A549 (cell line): ENCODE measurements at places on chromosomes 16 and 17. TPM values are rescaled to one million over a fixed set of nuclear protein-coding genes. Genes with fewer than 3 reads are reported as not detected.

Gene GPATCH8
- 20.6 to 21.7 TPM (median 21.7 TPM) in 3 replicates for polyA plus RNA-seq

Gene MEFV
- polyA plus RNA-seq: not detected in 3 replicates

Gene ADGRG1
- 91.8 to 142 TPM (median 130 TPM) in 3 replicates for polyA plus RNA-seq

Gene PTGES3L
- 2.7 to 3.5 TPM (median 3.2 TPM) in 3 replicates for polyA plus RNA-seq

Gene KRT33B
- polyA plus RNA-seq: 0.05 to 0.08 TPM in 2 of 3 replicates, not detected in the other

Gene NACA2
- polyA plus RNA-seq: 0.39 to 0.70 TPM (median 0.40 TPM) in 3 replicates

Gene TPSG1
- 0.08 TPM in 1 of 3 replicates, not detected in the others for polyA plus RNA-seq

Gene GFER
- polyA plus RNA-seq: 33.9 to 34.9 TPM (median 34.8 TPM) in 3 replicates

Gene KRT37
- polyA plus RNA-seq: not detected in 3 replicates

Gene CCDC144A
- polyA plus RNA-seq: 2.4 to 3.1 TPM (median 2.5 TPM) in 3 replicates

Gene SPDYE4
- not detected in 3 replicates for polyA plus RNA-seq

DNA sequence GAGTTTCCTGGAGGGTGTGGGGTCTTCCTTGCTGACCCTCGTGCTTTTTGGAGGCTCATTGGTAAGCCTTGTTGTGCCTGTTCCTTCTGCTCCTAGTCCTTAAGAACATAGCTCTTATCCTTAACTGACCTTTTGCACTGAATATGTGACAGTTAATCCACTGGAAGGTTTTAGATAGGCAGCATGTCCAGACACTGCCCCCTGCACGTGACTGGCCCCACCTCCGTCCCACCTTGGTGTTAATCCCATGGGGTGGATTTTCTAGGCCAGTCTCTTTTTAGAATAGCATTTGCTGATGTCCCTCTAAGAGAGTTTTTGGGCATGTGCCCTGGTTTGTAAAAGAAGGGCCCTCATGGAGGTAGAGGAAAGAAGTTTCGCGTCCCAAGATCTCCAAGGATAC is 58.3 kb downstream of the RBFOX1 start:
- no peak for DNase-seq

DNA sequence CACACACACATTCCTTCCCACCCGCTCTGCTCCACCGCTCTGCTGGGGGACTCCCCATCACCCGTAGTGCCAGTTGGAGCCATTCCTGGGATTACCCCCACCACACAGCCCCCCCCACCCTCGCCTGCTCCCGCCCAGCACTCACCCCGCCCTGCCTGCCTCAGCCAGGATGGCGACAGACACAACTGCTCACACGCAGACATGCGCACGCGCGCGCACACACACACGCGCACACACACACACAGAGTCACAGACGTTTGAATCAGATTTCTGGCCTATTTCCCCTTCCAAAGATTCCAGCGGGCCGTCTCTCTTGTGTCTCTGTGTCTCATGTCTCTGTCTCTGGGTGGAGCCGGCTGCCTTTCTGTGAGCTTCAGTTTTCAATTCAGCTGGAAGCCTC is 4.4 kb downstream of the CACNA1G start:
- peak; percentile 47 for DNase-seq

DNA sequence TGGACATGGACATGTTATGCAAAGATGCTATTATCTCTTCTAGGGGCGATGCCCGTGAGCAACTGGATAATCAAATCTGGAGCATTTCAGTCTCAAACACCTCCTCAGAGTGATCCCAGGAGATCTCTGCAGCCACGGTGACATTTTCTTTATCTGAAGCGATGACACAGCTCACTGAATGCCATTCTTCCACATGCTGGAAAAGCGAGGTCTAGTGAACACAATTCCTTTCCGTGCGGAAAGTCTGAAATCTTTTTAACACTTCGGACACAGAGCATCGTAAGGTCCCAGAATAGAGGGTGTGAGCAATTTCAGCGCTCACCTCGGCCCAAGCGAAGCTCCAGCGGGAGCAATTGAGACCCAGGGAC is 531 bp upstream of the HASPIN start:
- DNase-seq: no peak

DNA sequence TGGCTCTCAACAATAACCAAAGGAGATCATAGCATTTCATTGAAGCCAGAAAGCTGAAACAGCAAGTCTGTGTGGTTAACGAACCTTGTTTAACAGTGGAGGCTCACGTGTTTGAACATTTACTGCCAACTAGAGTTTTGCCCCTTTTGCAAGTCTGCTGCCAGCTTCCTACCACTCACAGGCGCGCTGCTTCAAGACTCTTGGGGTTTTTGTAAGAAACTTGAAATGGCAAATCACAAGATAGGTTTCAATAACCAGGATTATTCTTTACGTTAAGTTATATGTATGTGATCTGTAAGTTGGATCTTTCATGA is 1.2 kb downstream of the SNTB2 start:
- DNase-seq: peak; percentile 26

GRCh38 chr17:75830164-75831031 is 13.8 kb downstream of the UNC13D start:
- peak; percentile 47 for DNase-seq

GRCh38 chr16:86029131-86029741 is 130.3 kb downstream of the IRF8 start:
- no peak for DNase-seq

DNA sequence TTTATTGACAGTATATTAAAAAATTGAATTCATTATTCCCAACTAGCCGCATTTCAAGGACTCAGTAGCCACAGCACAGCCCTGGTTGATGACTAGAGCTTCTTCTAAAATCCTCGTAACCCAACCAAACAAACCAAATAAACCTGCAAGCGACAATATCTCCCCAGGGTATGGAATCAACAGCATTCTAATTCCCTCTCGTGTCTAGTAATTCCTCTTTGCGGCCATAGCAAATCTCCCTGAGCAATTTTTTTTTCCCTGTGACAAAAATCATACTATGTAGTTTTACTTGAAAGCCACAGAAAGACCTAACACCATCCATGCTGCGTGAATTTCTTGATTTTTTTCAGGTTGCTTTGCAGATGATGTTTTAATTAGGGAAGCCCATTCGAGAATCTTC is 143.4 kb upstream of the MYOCD start:
- peak; percentile 63 for DNase-seq

- DNase-seq: no peak
These were observed 10.5 kb downstream of the CEP295NL start for GRCh38 chr17:78892520-78892919.

DNA sequence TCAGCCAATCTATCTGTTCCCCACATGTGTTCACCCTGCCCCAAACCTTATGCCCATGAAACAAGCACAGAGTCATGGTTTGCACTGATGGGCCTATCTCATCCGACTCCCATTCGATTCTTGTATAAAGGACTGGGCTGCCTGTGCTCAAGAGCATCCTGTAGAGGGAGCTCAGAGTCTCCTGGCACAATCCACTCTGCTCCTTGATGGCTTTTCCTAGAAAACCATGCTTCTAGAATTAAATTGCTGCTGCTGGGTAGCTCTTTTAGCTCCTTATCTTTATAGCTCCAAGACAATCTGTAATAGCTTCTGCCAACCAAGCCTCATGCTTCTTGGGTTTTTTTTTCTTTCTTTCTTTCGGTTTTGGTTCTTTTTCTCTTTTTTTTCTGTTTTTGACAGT is 9.7 kb downstream of the ZNF19 start:
- DNase-seq: peak; percentile 29

DNA sequence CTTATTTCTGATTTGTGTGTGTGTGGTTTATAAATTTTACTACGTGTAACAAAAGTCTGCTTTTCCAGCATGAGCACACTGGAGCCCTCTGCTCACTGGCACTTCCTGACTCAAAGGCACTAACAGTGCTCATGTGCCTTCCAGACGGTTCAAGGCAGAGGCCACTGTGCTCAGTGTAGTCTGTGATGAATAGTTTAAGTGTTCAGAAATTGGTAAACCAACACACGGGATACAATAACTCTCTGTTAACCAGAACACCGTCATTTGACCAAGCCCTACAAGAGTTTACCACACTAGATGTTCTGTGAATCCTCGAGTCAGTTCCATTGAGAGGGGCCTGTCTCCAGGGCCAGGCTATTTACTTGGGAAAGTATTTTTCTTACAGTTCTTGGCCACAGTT is 191.9 kb downstream of the MRTFB start:
- no peak for DNase-seq

- no peak for DNase-seq
These were observed 9.4 kb downstream of the CETP start for GRCh38 chr16:56970934-56971767.

- DNase-seq: no peak
These were observed 19.1 kb upstream of the ZC3H7A start for GRCh38 chr16:11816123-11816522.

- DNase-seq: no peak
These were observed 303.4 kb upstream of the N4BP1 start for GRCh38 chr16:48913384-48913783.

- no peak for DNase-seq
These were observed 191.0 kb upstream of the RPL38 start for GRCh38 chr17:74012465-74012864.

DNA sequence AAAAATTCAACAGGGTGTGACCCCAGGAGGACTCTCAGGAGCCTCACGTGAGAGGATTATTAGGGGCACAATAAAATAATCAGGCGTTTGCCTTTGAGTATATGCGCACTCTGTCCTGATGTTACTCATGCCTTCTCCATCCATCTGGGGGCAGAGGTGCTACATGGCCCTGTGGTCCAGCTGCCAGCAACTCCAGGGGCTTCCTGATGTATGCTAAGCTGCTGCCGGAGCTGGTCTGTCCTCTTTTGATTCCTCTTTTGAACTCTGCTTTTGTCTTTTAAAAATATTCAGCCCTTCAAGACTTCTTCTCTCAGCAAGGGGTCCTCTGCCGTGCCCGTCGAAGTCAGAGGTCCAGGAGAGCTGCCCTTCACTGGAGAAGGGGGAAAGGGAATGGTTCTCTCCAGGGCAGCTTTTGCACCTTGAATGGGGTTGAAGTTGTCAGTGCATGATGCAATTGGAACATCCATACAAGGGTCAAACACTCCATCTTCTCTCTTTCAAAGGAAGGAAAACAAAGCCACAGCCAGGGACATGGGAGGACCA is 431.4 kb downstream of the SHISA9 start:
- no peak for DNase-seq

DNA sequence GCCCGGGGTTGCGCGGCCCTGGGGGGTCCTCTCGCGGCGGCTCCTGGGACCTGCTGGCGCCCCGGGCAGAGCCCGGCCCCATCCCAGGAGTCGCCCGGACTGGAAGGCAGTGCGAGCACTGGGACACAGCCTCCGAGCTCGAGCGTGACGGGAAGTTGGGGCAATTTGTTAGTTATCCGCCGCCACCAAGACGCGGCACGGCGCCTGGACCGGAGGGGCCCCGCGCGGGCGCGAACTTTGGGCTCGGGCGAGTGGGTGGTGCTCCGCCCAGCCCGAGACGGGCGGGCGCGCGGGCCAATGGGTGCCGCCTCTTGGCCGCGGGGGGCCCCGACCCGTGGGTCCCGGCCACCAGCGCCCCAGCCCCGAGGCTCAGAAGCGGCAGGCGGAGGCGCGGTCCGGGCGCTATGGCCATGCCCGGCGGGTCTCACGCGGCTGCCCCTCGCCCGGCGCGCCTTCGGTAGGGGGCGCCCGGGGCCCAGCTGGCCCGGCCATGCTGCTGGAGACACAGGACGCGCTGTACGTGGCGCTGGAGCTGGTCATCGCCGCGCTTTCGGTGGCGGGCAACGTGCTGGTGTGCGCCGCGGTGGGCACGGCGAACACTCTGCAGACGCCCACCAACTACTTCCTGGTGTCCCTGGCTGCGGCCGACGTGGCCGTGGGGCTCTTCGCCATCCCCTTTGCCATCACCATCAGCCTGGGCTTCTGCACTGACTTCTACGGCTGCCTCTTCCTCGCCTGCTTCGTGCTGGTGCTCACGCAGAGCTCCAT is at the start of gene ADORA2B:
Gene ADORA2B, plus strand, starts transcription at position 372 of the 768 bp plus-strand sequence. Its CDS starts 119 bp downstream, at position 491.
- DNase-seq: peak; percentile 91

DNA sequence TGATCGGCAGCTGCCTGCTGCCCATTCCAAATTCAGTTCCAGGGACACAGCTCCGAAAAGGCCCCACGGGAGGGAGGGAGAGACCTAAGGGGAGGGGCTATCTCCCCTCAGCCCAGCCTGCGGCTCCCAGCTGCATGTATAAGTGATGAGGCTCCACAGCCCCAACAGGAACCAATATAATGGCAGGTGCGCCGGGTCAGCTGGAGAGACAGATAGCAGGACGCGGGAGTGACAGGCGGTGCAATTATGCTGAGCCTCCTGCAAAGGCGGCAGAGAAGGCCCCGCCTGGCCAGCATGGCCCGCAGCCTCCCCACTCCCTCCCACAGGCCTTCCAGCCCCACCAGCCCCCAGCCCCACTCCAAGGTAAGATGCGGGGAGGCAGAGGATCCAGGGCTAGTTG is 8.1 kb upstream of the C1QL1 start:
- DNase-seq: no peak

DNA sequence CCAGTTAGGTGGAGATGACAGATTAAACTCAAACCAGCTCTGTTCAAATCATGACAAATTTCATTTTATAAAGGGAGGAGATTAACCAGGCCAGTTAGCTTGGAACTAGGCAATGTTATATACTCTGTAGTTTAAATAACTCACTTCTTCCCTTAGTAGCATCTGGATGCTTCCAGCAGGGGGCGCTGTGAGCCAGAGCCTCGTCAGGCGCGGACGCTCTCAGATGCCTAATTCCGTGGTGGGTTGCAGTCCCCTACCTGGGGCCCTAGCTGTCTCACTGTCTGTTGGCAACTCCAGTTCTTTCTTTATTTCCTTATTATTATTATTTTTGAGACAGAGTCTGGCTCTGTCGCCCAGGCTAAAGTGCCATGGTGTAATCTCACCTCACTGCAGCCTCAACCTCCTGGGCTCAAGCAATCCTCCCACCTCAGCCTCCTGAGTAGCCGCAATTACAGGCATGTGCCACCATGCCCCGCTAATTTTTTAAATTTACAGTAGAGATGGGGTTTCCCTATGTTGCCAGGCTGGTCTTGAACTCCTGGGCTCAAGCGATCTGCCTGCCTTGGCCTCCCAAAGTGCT is 17.3 kb upstream of the WFDC1 start:
- peak; percentile 59 for DNase-seq

DNA sequence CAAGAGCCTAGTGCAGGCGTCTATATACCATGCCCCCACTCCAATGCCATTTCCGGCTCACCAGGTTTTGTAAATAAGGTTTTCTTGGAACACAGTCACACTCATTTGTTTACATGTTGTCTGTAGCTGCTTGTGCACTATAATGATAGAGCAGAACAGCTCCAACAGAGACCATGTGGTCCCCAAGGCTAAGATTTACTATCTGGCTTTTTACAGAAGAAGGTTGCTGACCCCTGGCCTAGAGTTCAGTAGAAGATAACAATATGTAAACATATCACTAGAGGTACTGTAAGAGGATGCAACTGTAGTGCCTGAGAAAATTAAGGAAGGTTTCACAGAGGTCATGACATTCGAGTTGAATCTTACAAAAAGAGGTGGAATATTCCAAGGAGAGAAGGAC is 66.3 kb downstream of the CACNG1 start:
- no peak for DNase-seq

- no peak for DNase-seq
These were observed 141.9 kb downstream of the TMEM132E start for GRCh38 chr17:34721326-34721725.

DNA sequence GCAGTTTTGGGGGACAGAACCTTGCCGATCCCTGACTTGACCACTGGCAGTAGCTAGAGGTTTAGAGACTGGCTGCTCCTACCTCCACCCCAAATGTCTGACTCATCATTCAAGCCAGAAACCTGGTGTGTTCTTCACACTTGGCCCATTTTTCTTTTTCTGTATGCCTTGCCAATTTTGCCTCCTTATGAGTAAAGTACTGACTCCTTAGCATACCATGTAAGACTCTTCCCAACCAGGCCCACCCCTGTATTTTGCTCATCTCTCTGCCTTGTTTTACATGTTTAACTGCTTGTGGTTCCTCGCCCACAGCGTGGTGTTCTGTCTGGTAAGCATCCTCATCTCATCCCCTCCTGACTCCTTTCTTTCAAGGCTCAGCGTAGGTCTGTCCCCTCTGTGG is 37.9 kb downstream of the NUP88 start:
- DNase-seq: no peak
